ENCODE measurements at places on chromosomes 7 and 10.

- DNase-seq, result peak; percentile 38
Observed at GRCh38 chr7:80249619-80250295, 115.1 kb downstream of the GNAI1 start.

GRCh38 chr7:72032934-72033333 lies 379.2 kb downstream of the CALN1 start:
- DNase-seq, result no peak

DNA sequence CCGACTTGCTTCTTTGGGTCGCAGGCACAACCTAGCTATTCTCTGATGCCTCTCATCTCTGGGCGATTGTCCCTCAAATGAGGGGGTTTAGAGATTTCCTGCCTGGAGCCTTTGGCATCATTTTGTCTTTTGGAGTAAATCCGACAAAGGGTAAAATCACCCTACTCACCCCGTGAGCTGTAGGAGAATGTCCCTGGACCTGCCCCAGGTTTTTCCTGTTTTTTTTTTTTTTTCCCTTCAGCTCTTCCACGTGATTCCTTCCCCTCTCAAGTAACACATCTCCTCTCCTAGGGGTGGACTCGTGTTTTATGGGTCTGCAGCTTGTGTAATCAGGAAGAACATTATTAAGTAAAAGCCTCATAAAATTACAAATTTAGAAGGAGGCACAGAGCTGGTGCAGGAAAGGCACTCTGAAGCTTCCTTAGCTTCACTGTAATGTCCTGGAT lies 128.4 kb upstream of the ZNF746 start:
- DNase-seq, result no peak

- DNase-seq, result no peak
Observed at GRCh38 chr10:62810156-62810902, 5.8 kb downstream of the ADO start.

DNA sequence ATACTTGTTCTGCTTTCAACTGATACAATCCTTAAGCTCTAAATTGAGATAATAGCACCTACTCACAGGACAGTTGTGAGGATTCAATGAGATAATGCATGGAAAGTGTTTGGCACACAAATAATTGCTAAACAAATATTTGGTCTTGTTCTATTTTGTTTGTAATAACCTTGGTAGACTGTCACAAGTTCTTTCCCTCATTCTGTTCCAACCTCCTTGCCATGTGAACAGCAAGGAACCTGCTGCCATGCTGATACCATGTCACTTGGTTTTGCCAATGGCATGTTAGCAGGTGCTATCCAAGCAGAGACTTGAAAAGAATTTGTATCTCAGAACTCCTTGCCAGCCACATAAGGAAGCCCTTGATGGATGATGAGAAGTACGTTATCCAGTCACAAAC lies 24.8 kb upstream of the TECTB start:
- no peak for DNase-seq

- DNase-seq, result no peak
Observed at GRCh38 chr7:155234158-155234492, 63.6 kb upstream of the INSIG1 start.

DNA sequence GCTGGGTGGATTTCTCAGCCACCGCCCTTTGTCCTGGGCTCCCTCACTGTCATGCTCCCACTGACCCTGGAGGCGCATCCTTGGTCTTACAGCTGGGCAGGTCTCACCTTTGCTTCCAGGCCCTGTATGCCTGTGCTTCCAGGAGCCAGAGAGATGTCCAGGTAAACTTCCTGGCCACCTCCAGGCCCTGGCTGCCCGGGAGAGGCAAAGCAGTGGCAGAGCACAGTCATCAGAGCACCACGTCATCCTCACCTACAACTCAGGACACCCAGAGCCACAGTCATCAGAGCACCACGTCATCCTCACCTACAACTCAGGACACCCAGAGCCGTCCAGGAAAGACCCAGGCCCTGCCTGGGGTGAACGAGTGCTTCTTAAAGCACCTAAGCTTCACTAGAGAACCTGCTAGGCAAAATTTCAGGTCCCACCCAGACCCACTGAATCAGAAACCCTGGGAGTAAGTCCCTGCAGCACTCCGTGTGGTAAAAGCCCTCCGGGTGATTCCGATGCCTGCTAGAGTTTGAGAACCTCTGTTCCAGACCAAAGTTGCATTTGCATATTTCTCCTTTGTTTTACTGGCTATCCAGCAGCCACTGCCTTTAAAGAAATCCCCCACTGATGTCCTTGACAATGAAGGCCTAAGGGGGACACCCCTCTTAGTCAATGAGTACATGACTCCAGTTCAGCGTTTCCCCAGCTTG lies 62.3 kb downstream of the DLG5 start:
- no peak for DNase-seq

- DNase-seq, result no peak
Observed at GRCh38 chr10:133465950-133466474, 12.3 kb downstream of the SCART1 start.

- DNase-seq, result peak; percentile 67
Observed at GRCh38 chr10:104472957-104473745, 119.5 kb downstream of the CFAP58 start.

Data from HFFc6 (cell line).